ENCODE measurements at places on chromosomes 13 and 19.

- no peak for DNase-seq
Measured at GRCh38 chr19:51002089-51002532, 707 bp upstream of the KLK8 start.

DNA sequence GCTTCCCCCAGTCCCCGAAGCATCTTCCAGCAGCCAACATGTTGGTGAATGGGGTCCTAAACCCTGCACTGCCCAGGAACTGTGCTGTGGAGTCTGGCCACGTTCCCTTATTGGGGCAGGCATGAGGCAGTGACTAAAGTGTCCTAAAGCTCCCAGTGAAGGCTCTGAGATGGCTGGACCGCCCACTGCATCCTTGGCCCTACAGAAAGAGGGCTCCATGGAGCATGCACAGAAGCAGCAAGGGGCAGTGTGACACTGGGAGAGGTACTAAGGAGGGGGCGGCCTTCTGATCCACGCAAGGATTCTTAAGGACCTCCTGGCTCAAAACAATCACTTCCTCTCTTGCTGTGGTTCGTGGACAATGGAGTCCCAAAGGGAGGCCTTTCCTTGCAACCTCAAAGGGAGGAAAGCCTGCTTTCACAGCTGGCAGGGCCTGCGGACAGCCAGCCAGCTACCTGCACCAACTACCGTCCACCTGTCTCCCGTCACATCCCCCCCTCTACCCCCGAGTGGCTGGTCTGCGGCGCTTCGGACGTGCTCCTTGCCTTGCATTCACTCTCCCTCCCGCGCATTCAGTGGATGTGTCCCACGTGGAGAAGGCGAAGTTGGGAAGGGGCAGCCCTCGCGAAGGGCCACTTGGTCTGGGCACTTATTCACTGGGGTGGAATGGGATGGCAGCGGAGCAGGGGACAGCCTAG lies 63.9 kb upstream of the STARD13 start:
- DNase-seq, result no peak

- DNase-seq, result no peak
Measured at GRCh38 chr19:35362261-35363000, 4.2 kb downstream of the FFAR3 start.

- no peak for DNase-seq
Measured at GRCh38 chr13:59368693-59369092, 795.0 kb downstream of the DIAPH3 start.

GRCh38 chr13:62920159-62920558 lies 1504.5 kb upstream of the PCDH20 start:
- DNase-seq, result no peak

Data from NCI-H187 treated with DMSO at 0.1 percent for 48 hours (cell line).